ENCODE measurements at places on chromosomes 6 and 20.
A peak's percentile ranks its signal among the peaks of the same experiment; 100 is the strongest.

DNA sequence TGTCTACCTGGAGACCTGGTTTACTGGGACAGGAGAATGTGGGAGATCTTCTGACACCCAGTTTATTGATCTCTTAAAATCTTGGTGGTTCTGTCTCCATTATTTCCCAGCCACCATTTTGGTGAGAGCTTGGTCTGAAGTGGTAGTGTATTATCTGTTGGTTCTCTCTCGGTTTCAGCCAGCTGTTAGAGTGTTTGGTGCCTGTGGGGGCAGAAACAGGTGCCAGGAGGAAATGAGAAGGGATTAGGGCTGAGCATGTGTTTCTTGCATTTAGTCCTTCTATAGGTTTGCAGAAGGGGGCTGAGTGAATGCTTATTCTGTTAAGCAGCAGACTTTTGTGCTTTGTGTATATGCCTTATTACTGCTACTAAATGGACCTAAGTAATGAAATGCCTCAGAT, 9.6 kb downstream of the JARID2 start:
- no peak for DNase-seq

DNA sequence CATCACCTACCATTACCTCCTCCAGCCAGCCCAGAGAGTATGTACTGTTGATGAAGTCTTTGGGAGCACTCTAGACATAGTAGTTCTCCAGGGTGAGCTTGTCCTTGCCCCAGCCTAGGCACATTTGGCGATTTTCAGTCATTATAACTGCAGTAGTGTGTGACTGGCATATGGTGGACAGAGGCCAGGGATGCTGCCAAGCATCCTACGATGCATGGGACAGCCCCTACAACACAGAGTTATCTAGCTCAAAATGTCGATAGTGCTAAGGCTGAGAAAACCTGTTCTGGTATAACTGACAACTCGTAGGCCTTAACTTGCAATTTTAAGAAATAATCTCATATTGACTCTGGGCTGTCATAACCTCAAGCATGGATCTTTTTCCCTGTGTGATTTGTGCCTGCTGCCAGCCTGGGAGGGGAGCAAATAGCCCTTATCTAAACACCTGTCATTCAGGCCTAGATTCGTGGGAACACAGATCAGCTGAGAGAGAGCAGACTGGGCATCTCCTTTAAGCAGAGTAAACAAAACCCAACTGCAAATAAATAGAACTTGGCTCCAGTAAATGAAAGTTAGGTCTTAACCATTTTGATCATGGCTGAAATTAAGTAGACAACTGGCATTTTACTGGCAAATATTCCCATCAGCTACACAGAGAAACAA, 102.6 kb downstream of the SPTLC3 start:
- DNase-seq, result peak; percentile 35

GRCh38 chr6:149332602-149333265, 15.2 kb downstream of the TAB2 start:
- peak; percentile 53 for DNase-seq

- DNase-seq, result no peak
Measured at GRCh38 chr6:47256361-47256760, 53.3 kb downstream of the TNFRSF21 start.

GRCh38 chr6:153126218-153126617, 4.9 kb downstream of the RGS17 start:
- DNase-seq, result no peak

GRCh38 chr6:156980948-156981347, 203.8 kb downstream of the ARID1B start:
- peak; percentile 85 for DNase-seq

DNA sequence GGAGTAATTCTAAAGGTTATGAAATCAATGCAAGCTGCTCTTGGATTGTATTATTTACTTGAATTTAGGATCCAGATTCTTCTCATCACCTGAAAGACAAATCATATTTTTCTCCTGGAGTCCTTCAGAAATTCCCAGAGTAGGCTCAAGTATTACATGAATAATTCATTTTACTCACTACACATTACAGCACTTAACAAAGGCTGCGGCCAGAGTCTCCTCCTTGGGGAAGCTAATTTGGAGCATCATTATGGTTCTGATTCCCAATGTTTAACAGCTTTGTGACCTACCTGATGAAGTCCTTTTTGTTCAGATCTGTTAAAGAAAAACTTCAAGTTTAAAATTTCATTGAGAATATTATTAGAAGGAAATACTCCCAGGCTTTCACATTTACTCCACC, 28.7 kb downstream of the GRIK2 start:
- no peak for DNase-seq

GRCh38 chr6:106138151-106138550, 52.0 kb downstream of the PRDM1 start:
- DNase-seq, result no peak
